ENCODE measurements at places on chromosomes 4 and X.

GRCh38 chrX:41442824-41443550, 4.2 kb upstream of the NYX start:
- DNase-seq = no peak

GRCh38 chr4:8047837-8048678, 108.4 kb upstream of the AFAP1 start:
- DNase-seq = no peak

DNA sequence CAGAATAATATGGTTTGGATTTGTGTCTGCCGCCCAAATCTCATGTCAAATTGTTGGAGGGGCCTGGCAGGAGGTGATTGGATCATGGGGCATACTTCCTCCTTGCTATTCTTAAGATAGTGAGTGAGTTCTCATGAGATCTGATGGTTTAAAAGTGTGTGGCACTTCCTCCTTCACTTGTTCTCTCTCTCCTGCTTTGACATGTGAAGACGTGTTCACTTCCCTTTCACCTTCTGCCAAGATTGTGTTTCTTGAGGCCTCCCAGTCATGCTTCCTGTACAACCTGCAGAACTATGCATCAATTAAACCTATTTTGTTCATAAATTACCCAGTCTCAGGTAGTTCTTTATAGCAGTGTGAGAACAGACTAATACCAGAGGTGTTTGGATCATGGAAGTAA, 325.7 kb upstream of the GIMD1 start:
- no peak for DNase-seq

DNA sequence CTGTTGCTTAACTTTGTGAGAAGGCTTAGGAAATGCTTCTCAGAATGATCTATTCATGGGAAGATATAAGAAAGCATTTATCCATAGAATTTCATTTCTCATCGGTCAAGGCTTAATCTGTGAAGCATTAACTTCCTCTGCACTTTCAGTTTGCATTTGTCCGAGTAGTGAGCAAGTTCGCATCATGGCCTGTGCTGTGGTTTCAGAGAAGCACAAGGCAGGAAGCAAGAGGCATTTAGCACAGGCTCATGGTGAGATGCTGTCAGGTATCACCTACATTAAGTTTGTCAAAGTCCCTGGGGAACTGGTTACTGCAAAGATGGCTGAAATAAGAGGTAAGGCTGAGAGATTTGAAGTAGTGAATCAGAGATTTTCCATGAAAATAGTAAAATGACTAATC, 244.9 kb downstream of the NAP1L3 start:
- no peak for DNase-seq

GRCh38 chrX:46642145-46642544, 68.6 kb downstream of the CHST7 start:
- DNase-seq = no peak

DNA sequence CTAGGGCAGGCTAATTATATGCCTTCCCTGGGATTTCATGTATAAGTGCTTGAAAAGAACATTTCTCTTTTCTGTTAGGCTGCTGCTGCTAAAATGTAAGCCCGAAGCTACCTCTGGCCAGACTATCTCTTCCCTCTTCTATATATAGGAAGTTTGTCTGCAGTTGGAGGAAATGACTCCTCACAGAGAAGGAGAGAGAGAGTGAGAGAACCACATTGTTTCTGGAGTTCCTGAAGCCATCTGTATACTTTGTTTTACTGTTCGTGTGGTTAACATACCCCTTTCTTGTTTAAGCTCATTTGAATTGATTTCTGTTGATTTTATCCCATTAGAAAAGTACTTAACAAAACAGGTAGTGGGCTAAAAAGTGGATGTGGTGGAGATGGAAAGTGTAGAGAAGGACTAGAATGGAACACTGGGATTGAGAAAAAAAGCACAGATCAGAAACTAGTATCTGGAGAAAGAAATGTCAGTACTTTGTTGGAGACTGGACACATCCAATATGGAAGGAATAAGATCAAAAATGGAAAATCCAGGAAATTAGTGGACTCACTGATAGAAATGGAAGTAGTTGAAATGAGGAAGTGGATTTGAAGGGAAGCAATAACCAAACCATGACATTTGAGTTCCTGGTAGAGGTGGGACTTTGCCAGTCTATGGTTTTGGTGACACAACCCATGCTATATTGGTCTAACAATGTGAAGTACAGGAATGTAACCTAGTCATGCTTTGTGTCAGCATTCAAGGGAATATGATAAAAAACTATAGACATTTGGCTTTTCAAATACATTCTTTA, 112.6 kb downstream of the TMA16 start:
- DNase-seq = no peak

- DNase-seq = no peak
Observed at GRCh38 chr4:138103597-138104283, 138.4 kb downstream of the SLC7A11 start.
